Caco-2 (cell line): ENCODE measurements at places on chromosomes 5 and 9. TPM values are rescaled to one million over a fixed set of nuclear protein-coding genes. Genes with fewer than 3 reads are reported as not detected.
A peak's percentile ranks its signal among the peaks of the same experiment; 100 is the strongest.

DNA sequence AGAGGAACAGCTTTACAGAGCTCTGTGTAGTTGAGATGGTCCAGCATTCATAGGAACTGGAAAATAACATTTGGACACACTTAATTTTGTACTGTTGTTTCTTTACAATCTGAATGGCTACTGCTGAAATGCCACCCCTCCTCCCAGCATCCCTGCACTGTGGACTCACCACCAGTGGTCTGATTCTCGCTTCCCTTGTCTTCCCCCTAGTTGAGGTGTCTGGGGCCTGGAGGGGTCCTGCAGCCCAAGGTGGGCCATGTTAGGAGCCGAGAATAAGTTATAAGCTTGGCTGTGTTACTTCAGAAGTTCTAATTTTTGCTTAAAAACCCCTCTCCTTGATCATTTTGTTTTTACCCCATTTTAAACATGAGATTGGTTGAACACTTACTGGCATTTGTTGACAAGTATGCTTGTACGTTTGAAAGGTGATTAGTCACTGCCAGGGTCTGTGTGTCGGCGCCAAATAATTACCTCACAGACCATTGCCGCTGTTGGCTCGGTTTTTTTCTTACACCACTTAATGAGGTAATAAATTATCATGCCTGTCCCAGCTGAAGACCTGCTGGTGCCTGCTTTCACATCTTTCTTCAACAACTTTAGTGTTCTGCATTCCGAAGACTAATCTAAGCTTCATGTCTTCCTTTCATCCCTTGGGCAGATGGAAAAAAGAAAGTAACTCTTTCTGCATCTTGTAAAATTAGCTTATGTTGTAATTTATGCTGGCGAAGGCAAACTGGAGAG, 65.8 kb downstream of the MCCC2 start:
- DNase-seq, result no peak

The NIPAL4 gene
- 0.81 and 0.86 TPM in 2 replicates for total RNA-seq

The C5orf24 gene
- total RNA-seq, result 41.2 and 48.7 TPM in 2 replicates

DNA sequence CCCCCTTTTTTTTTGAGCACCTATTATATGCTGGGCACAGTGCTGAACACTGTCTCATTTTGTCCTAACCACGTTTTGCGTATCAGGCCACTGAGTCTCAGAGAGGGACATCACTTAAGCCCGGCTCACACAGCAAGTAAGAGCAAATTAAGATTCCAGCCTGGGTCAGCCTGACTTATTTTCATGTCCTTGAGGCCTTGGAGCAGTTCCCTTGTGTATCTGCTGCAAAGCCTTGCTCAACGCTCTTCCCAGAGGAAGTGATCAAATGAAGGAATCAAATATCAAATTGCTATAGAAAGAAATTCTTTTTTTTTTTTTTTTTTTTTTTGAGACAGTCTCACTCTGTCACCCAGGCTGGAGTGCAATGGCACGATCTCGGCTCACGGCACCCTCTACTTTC, 30.7 kb downstream of the ERGIC1 start:
- no peak for DNase-seq

The GABRA1 gene
- total RNA-seq, result not detected in 2 replicates

DNA sequence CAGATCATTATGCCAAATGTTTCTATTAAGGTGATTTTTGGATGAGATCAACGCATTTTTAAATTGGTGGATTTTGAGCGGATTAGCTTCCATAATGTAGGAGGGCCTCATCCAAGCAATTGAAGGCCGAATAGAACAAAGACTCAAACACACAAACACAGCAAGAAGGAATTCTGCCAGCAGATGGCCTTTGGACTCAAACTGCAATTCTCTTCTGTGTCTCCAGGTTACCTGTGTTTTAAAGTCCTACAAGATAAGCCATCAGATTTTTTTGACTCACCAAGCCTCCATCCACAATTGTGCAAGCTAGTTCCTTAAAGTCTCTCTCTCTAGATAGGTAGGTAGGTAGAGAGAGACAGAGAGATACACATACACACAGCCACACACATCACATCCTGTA, 25.5 kb downstream of the CDH6 start:
- peak; percentile 83 for DNase-seq

DNA sequence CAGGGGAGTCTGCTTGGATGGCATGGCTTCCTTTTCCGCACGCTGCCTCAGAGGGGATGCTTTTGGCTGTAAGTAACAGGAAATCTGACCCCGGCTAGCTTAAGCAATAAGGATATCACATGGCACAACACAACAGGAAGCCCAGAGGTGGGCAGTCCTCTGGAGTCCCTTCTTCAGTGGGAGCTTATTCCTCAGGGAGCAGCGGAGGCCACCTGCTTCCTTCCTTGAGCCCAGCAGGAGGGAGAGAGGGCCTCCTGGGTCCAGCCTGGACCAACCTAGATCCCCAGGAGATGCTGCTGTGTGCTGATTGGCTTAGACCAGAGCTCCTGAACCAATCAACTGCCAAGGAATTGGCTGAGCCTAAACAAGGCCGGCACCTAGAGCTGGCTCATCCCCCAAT, 66.3 kb downstream of the C9orf50 start:
- peak; percentile 49 for DNase-seq

The TTC39B gene
- total RNA-seq, result 6.9 and 7.6 TPM in 2 replicates

GRCh38 chr9:100131216-100131615, 32.2 kb downstream of the INVS start:
- no peak for DNase-seq

- peak; percentile 16 for DNase-seq
These were observed 90.6 kb downstream of the PHF2 start for GRCh38 chr9:93667006-93667405.

The F12 gene
- 13.3 and 14.0 TPM in 2 replicates for total RNA-seq

- DNase-seq, result no peak
These were observed 168.5 kb downstream of the ACTL7B start for GRCh38 chr9:108687006-108687987.

DNA sequence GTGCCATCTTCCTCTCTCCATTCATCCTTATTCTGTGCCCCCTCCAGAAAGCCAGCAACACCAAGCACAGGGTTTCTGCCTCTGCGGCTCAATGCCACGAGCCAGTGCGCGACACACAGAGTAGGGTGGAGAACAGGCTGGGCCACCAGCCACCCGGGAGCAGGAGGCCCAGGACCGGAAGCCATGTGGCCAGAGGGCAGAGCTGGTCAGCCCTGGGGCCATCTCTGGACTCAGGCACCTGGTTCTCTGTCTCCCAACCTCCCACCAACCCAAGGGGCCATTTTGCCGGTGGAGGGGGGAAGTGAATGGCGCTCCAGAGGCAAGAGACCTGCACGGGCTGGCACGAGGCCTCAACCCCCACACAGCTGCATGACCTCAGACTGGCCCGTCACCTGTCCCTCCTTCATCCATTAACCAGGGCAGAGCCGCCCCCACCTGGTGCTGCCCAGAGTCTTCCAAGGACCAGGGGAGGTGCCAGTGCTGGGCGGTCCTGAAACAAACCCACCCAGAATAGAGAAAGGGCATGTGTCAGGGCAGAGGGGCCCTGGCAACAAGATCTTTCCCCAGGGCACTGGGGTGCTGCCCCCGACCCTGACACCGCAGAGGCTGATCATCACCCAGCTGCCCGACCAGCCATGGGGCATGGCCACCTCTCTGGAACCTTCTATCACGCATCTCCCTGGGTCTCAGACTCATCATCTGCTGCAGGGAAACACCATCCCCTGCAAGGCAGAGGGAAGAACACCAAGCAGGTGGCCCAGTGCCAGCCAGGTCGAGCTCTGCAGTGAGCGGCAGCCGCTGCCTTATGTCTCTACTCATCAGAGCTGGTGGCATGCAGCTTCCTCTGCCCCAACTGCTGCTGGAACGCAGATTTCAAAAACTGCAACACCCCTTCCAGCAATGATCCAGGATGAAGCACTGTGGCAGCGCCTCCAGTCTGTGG, 11.9 kb downstream of the VAV2 start:
- DNase-seq, result no peak

- DNase-seq, result no peak
These were observed 158.6 kb downstream of the MELK start for GRCh38 chr9:36731068-36731956.

- no peak for DNase-seq
These were observed 534 bp downstream of the SRFBP1 start for GRCh38 chr5:121962347-121962670.

- DNase-seq, result no peak
These were observed 37.0 kb upstream of the PIK3R1 start for GRCh38 chr5:68178579-68178978.

- DNase-seq, result no peak
These were observed 706.4 kb downstream of the SEMA5A start for GRCh38 chr5:8839361-8840055.

DNA sequence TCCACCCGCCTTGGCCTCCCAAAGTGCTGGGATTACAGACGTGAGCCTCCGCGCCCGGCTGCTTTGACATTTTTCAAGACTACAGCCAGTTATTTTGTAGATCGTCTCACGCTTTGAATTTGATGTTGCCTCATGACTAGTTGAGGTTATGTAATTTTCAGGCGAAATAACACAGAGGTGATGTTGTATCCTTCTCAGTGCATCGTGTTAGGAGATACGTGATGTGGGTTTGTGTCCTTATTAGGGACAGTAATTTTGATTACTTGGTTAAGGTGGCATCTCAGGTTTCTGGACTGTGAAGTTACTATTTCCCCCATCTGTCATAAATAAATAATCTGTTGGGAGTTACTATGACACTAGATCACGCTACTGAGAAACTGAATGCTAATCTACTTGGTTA, 25.0 kb downstream of the CTNNA1 start:
- DNase-seq, result no peak

The GPX3 gene
- total RNA-seq, result 80.6 and 86.6 TPM in 2 replicates

GRCh38 chr5:60856066-60856465, 12.0 kb upstream of the ELOVL7 start:
- DNase-seq, result no peak

- DNase-seq, result no peak
These were observed 346.9 kb downstream of the ZNF608 start for GRCh38 chr5:124399426-124399961.

- no peak for DNase-seq
These were observed 1.2 kb upstream of the REXO4 start for GRCh38 chr9:133419005-133419404.

DNA sequence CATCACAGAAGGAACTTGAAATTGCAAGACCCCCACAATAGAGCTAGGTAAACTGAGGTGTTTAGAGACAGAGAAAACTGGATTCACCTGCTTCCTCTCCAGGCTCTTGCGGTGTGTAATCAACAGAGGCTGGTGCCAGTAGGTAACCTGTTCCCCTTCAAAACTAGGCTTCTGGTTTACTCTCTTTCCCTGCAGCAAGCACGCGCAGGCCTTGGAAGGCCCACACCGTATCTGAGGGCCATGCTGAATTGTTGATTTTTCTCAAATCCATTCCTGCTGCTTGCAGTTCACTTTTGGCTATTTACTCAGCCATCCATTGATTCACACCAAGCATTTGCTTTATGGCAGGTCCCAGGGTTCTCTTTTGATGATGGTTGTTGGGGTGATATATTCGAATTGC, 667 bp upstream of the FRRS1L start:
- no peak for DNase-seq

The GLE1 gene
- total RNA-seq, result 30.4 and 30.8 TPM in 2 replicates

DNA sequence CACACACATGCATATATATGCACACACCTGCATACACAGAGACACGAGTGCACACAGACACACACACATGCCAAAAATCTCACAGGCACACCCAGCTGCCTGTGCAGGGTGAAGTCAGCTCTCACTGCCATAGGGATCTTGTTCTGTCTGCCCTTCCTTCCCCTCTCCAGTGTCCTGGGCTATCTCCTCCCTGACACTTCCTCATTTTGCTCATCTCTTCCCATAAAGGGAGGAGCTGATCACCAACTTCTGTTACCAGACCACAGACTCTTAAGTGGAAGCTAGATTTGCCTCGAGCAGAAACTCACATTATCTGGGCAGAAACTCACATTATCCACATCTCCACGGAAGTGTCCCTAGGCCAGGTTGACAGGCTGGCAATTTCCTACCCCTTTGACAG, 28.7 kb downstream of the LCP2 start:
- DNase-seq, result no peak

The ADAMTS13 gene
- total RNA-seq, result 5.3 and 6.2 TPM in 2 replicates

GRCh38 chr5:157860898-157861890, 2.2 kb upstream of the CLINT1 start:
- peak; percentile 47 for DNase-seq

GRCh38 chr5:125325488-125326149, 579.2 kb upstream of the ZNF608 start:
- no peak for DNase-seq

- no peak for DNase-seq
These were observed 204.3 kb downstream of the ERCC6L2 start for GRCh38 chr9:96079779-96080178.

- DNase-seq, result no peak
These were observed 85.0 kb downstream of the CAMSAP1 start for GRCh38 chr9:135822374-135822755.

GRCh38 chr9:99052815-99053715, 51.8 kb upstream of the TGFBR1 start:
- no peak for DNase-seq

GRCh38 chr5:12315461-12315860, 411.2 kb upstream of the CTNND2 start:
- DNase-seq, result no peak

The PCDHB15 gene
- 0.21 TPM in 1 of 2 replicates, not detected in the other for total RNA-seq
